Regular cardiac myocyte (primary cell): ENCODE measurements at places on chromosomes 2 and 18. TPM values are rescaled to one million over a fixed set of nuclear protein-coding genes. Genes with fewer than 3 reads are reported as not detected.

Gene BOLL
- not detected in 2 replicates for total RNA-seq

Gene MGAT4A
- total RNA-seq = 0.28 and 0.58 TPM in 2 replicates

Gene TMEM214
- 16.3 and 23.1 TPM in 2 replicates for total RNA-seq

Gene KIAA2012
- under 0.01 TPM in 2 replicates for total RNA-seq

Gene GPR39
- total RNA-seq = 2.3 and 2.8 TPM in 2 replicates

Gene CNTNAP5
- under 0.01 TPM in 2 replicates for total RNA-seq
